ENCODE measurements at places on chromosomes 16 and 17. TPM values are rescaled to one million over a fixed set of nuclear protein-coding genes. Genes with fewer than 3 reads are reported as not detected.

TUBB3 gene
- 247 TPM for total RNA-seq

C17orf100 gene
- total RNA-seq, result 1.6 TPM

RAB26 gene
- total RNA-seq, result 4.2 TPM

CA4 gene
- not detected for total RNA-seq

IL32 gene
- 17.7 TPM for total RNA-seq

CASKIN1 gene
- 0.56 TPM for total RNA-seq

MYO15B gene
- 47.8 TPM for total RNA-seq

MED13 gene
- 12.7 TPM for total RNA-seq

NPW gene
- total RNA-seq, result 1.0 TPM

DUSP3 gene
- 57.5 TPM for total RNA-seq

MAPT gene
- total RNA-seq, result 1.5 TPM
